Right cardiac atrium (tissue), 5 donors: ENCODE measurements at places on chromosomes 1 and 21. TPM values are rescaled to one million over a fixed set of nuclear protein-coding genes. Genes with fewer than 3 reads are reported as not detected.

DNA sequence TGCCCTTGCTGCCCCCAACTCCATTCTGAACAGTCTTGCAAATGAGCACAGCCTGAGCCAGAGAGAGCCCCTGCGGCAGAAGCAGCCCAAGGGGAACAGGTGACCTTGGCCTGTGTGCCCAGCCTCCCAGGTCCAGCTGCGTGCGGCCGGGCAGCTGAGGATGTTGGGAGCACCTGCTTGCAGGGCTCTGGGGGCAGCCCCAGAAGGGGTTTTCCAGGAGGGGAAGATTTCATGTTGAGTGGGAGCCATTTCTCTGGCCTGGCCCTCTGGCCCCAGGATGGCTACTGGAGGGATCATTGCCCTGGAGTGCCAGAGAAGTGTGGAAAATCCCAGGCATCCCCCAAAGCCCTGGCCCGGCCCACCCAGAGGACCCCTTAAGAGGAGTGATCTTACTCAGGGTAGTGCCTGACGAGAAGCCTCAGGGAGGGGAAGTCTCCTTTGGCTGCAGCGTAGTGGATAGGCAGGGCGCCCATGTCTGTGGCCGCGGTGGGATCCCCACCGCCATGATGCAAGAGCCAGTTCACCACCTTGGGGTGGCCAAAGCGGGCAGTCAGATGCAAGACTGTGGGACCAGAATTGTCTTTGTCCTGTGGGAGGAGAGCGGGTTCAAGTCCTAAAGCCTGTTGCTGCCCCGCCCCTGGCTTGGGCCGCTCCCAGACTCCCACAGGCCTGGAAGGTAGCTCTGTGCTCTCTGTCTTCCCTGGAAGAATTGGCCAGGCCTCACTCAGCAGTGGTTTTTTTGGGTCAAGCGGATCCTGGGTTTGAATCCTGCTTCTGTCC is 20.6 kb upstream of the RNU1-4 start:
- DNase-seq = peak; percentile 36

GRCh38 chr1:160204526-160205241 is 500 bp upstream of the PEA15 start:
- no peak for DNase-seq

TMEM200B gene
- 2.8 TPM for polyA plus RNA-seq

SPATA46 gene
- not detected for polyA plus RNA-seq

HSD3B1 gene
- not detected for polyA plus RNA-seq

PCBP3 gene
- 1.6 TPM for polyA plus RNA-seq
